ENCODE measurements at places on chromosomes 6 and 20.

- DNase-seq: no peak
These were observed 670.7 kb downstream of the UTRN start for GRCh38 chr6:144955859-144956258.

DNA sequence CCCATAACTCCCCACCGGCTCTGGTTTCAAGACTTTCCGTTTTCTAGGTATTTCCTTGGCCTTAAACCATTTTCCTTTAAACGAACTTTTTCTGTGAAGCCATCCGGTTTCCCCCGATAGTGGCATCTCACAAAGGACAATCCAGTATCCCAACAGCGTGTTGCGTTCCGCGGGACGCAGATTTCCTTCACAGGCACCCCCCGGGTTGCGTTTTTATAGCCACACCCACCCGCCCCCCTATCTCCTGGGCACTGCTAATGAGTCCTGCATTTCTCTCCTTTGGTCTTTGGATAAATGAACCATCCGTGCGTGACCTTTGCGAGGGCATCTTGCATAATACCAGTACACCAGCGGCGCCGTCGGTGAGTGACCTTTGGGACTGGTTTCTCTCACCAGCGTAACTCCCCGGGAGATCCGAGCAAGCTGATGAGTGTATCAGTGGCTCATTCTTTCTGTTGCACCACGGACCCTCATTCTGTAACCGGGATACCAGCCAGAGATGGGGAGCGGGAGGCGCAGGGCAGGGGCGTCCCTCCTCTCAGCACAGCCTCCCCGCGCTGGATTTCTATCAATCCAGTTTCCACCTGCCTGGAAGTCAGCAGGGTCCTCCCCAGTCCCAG, 586 bp upstream of the NQO2 start:
- no peak for DNase-seq

DNA sequence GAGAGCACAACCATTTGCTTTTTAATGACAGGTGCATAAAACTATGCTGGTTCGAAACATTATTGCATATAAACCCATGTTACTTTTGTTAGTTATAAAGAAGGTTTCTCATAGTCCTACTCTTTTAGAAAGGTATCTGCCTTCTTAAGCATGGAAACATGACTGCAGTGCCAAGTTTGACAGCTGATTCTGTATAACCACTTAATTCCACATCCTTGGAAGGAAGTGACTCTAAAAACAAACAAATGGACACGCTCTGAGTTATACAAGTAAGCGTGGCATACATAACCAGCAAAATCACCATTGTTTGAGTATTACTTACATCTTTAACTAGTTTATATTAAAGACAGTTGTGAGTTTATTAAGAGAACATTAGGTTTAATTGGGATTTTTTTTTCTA, 125.0 kb upstream of the HDGFL1 start:
- DNase-seq: no peak

DNA sequence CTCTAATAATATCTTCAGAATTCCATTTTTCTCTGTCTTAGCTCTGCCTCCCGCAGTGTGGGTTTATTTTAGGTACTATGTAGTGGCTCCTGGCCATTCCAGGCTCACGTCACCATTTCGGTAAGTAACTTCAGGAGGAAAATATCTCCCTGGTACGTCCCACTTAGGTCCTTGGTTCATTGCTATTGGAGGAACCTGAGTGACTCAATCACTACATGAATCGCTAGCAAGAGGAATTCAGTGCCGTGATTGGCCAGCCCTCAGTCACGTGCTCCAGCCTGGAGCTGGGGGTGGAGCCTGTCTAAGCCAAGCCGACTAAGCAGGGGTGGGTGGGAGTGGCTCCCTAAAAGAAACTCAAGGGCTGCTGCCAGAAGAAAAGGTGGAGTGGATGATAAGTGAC, 67.3 kb upstream of the E2F3 start:
- no peak for DNase-seq

- DNase-seq: no peak
These were observed 106.0 kb downstream of the SYCP2 start for GRCh38 chr20:59827138-59828056.

DNA sequence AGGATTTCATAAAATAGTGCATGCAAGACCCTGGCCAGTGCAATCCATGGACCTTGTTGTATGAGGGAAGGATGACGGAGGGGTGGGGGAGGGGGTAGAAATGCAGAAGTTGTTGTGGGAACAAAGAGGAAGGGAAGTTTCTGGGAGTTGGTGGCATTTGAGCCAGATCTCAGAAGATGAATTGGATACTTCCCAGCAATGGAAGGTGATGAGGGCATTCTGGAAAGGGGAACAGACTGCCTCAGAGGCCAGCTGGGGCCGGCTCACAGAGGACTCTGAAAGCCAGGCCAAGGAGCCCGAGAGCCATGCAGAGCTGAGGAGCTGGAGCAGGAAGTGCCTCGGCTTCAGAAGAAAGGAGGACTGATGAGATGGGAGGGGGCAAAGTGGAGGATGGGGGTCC, 2.7 kb downstream of the TMEM74B start:
- DNase-seq: no peak

DNA sequence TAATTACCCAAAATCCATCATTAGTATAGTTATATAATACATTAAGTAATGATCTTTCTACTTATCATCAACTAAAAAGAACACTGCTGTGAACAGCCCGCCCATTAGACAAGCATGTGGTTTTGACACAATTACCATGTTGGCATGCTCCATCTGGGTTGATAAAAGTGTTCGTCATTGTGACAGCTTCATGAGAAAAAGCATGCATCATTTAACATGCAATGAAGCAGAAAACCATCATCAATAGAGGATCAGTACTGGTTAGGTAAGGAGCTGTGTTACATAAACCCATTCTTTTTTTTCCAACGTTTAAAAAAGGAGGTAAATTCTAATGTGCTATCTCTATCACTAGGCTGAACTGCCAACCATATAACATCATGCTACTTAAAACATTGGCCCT, 101.9 kb downstream of the EPB41L2 start:
- DNase-seq: no peak

GRCh38 chr6:120202878-120203277, 853.3 kb upstream of the MAN1A1 start:
- no peak for DNase-seq

DNA sequence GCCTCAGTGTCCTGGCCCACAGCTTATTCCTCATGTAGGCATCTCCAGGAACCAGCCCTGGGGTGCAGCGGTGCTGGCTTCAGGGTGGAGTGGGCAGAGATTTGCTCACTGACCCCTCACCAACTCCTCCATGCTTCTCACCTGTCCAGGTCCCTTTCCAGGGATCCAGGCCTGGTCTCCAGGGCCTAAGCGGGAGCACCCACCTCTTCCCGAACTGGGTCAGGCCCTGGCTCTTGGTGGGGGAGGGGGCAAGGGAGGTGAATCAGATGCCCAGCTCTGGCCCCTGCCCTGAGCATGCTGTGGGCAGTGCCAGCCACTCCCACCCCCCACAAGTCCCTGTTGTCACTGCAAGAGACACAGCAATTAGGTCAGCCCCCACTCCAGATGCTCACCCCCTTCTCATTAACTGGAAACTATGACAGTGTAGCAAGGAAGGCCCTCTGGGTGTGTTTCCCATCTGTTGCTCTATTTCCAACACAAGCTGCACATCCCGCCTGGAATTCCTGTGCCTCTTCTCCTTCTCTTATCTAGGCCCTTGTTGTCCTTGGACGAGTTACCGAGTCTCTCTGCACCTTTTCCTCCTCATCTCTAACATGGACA, 37.0 kb downstream of the MDFI start:
- DNase-seq: no peak

DNA sequence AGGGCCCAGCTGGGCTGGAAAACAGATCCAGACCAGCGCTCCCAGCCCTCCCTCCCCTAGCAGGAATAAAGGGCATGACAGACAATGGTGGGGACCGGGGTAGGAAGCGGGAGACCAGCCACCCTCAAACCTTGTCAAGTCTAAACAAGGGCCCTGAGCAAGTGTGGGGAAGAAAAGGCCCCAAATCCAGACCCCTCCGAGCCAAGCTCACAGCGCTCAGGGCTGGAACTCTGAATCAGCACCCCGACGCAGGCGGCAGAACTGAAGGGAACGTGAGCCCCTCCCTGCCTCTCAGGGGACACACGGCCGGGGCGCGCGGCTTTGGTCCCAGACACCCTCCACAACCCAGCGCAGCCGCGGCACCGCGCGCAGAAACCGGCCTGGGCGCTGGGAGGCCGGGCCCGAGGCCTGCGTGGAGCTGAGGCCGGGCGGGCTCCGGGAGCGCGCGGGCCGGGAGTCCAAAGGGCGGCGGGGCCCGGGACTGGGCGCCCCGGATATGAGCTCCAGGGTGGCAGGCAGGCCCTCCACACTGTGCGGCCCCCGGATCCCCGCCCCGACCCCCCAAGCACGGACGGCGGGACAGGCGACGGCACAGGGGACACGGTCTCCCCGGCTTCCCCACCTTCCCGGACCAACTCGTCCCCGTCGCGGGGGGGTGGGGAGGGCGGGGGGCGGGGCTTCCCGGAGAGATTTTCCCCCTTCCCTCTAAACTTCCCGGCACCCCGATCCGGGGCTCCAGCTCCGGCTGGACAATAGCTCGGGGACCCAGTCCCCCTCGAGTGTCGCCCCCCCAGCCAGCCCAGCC, 641 bp downstream of the TEAD3 start:
- no peak for DNase-seq

GRCh38 chr6:119079283-119079809, 882 bp upstream of the FAM184A start:
- DNase-seq: no peak

DNA sequence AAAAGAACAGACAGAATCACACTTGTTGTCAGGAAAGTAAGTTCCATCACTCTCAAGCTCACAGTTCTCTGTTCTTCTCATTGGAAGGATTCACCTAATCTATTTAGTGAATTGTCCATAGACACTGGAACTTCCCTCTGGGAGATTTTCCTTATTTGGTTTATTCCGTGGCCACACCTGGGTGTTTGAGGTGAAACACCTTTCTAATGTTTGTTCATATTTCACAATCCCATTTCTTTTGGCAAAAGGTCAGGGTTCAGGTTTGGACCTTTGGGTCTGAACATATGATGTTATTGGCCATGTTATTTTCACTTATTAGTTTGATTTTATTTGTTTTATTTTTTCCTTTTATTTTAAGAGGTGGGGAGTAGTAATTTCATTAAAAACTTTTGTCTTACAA, 4.0 kb downstream of the MAS1L start:
- no peak for DNase-seq

DNA sequence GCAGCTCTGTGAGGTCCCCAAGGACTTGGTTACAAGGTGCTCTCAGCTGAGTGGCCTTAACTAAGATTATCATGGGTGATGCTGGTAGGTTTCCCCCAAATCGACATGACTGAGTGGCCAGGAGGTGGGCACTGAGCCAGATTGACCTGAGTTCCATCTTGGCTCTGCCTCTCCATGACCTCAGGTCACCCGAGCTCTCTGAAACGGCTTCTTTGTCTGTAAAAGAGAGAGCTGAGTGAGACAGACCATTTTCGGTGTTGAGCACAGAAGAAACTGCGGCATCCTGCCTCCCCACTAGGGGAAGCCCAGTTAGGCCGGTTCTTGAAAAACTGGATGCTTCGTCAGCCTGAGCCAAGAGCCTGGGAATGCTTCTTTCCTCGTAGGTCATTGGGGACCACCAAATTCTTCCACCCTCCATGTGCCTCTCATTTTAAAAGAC, 14.1 kb upstream of the STX16 start:
- DNase-seq: no peak

DNA sequence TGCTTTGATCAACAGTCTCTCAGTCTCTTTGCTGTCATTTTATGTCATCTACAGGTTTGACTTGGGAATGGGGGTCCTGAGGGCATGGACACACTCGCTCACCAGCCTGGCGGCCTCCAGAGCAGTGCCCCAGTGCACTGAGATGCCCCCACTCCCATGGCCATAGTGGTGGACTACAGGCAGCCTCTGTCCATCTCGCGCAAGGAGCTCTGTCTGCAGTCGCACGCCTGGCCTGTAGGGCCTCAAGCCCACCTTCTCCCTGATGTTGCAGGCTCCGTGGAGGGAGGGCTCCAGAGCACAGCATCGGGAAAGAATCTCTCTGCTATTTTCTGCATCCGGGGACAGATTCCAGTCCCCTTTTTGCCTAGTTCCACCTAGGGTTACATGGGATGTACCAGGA, 22.6 kb downstream of the DDO start:
- DNase-seq: no peak

DNA sequence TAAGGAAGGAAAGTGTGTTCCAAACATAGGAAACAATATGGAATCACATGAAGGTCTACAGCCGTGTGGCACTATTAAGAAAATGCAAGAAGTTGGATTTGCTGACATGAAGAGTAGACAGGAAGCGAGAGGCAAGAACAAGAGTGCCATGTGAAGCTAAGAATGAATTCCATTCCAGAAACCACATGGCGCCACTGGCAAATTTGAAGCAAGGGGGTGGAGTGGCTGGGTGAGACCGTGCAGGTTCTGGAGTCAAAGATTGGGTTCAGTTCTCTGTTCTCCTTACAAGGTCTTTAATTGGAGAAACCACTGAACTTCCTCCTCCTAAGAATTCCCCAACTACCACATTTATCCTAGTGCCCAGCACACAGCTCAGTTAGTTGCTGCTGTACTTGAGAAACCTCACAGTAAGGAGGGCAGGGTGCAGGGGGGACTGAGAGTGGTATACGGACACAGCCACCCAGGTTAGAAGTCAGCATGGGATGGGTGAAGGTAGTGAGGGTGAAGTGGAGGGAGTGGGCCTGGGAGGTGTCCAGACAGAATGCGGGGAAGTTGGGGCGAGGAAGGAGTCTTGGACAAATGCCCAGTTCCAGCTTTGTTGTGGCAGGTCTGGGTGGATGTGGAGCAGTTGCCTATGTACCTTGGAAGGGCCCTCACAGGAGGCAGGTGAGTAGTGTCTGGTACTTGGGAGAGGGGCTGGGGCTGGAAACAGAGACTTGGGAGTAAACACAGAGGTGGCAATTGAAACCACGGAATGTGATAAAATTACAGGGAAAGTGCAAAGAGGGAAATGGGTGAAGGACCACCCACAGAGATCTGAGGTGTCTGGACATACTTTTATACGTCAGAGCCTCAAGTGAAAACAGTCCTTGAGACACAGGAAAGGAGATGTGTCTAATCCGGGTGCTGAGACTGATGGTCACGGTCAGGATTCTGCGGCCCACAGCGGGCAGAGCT, 14.3 kb downstream of the LYRM4 start:
- no peak for DNase-seq

- DNase-seq: no peak
These were observed 5.0 kb downstream of the BCL2L1 start for GRCh38 chr20:31717478-31718201.

DNA sequence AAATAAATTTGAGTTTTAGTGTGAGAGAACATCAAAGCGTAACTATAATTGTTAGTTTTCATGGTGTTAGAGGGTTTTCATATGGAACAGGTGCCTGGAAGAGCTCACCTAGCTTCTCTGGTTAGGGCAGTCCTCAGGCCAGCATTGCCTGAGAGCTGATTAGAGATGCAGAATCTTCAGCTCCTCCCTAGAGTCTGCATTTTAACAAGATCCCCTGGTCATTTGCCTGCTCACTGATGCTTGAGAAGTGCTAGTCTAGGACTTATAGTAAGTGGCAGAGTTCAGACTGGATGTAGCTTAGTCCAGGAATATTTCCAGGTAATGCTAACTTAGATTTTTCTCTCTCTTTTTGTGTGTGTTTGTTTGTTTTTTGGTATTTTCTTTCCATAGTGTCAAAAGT, 21.7 kb upstream of the SMIM26 start:
- no peak for DNase-seq

GRCh38 chr6:162999575-163000285, 272.0 kb downstream of the PACRG start:
- no peak for DNase-seq

- no peak for DNase-seq
These were observed 145.2 kb upstream of the CITED2 start for GRCh38 chr6:139519571-139520031.

GRCh38 chr6:104322841-104323240, 536.9 kb downstream of the HACE1 start:
- DNase-seq: no peak
